ENCODE measurements at places on chromosomes 5 and 9. TPM values are rescaled to one million over a fixed set of nuclear protein-coding genes. Genes with fewer than 3 reads are reported as not detected.

GRCh38 chr9:1235650-1236049 is 185.5 kb downstream of the DMRT2 start:
- no peak for DNase-seq

Gene PCDHB8
- 3.1 TPM for polyA plus RNA-seq

DNA sequence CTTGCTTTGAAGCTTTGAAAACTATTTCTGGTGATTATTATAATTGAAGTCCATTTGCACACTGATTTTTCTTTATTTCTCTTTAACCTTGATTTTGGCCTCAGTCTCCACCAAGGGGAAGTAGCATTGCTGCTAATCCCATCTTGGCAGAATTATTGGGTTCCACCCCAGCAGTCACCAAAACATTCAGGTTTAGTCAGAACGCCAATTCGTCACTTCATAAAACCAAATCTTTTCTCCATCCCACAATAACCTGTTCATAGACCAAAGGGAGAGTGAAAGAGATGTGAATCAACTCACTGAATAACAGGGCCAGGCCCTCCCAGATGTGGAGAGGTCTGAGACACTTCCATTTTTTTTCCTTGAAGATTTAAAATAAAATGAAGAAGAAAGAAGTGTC is 95.1 kb upstream of the VCAN start:
- no peak for DNase-seq

Gene ST8SIA4
- 4.3 TPM for polyA plus RNA-seq

Gene MCTP1
- 4.3 TPM for polyA plus RNA-seq

Gene SH3TC2
- 0.65 TPM for polyA plus RNA-seq

DNA sequence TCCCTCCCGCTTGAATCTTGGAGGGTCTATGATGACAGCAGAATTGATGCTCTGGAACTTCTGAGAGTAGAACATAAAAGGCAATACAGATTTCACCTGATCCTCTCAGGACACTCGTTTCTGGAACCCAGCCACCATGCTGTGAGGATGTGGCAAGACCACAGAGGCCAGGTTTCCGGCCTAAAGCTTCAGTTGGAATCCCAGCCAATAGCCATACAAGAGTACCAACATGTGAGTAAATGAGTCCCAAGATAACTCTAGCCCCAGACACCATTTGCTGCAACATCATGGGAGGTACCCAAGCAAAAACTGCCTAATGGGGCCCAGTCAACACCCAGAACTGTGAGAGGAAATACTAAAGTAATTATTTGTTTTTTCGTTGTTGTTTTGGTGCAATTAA is 65.7 kb upstream of the MARCHF11 start:
- DNase-seq = no peak

- no peak for DNase-seq
These were observed 37.2 kb downstream of the ALDH1A1 start for GRCh38 chr9:72915659-72916058.

All from renal pelvis (tissue), 12 donors.